Endodermal cell (in vitro differentiated cells): ENCODE measurements at places on chromosomes 7 and 10.
A peak's percentile ranks its signal among the peaks of the same experiment; 100 is the strongest.

DNA sequence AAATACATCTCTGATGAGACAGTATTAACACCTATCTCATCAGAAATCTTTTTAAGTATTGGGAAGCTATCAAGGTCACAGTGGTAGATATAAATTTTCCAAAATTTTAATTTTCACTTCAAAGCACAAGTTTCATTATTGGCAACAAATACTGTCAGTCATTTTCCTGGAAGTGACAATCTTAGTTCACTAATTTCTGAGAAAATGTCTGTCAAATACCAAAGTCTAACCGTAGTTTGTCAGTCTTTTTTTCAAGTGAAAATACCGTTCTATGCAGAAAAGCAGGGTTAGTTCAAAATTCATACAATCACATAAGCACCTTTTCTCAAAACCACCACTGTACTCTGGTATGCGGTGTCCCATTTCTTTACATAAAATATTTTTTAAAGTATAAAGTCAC lies 40.4 kb downstream of the CACUL1 start:
- no peak for DNase-seq

GRCh38 chr7:112262036-112262435 lies 55.5 kb downstream of the ZNF277 start:
- no peak for DNase-seq

DNA sequence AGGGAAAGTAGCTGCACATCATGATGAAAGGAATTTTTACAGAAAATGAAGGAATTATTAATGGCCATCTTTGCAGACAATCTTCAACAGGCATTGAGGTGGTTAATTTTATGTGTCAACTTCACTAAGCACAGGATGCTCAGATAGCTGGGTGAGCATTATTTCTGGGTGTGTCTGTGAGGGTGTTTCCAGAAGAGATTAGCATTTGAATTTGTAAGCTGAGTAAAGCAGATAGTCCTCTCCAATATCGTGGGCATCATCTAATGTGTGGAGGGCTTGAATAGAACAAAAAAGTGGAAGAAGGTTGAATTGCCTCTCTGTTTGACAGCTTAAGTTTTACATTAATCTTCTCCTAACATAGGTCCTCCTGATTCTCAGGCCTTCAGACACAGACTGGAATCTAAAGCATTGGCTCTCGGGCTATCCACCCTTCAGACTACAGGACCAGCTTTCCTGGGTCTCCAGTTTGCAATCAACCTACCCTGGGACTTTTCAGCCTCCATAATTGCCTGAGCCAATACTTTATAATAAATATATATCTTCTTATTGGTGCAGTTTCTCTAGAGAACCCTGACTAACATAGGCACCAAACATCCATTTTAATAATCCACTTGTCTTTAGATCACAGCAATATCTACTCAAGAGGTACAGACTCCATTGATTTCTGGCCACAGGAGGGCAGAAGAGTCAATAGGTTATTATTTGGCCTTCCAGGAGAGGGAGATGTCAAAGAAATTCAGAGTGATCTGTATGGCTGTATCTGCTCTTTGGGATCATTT lies 10.5 kb upstream of the CRPPA start:
- DNase-seq = peak; percentile 70

- no peak for DNase-seq
These were observed 652 bp upstream of the VPS26A start for GRCh38 chr10:69123306-69123746.

DNA sequence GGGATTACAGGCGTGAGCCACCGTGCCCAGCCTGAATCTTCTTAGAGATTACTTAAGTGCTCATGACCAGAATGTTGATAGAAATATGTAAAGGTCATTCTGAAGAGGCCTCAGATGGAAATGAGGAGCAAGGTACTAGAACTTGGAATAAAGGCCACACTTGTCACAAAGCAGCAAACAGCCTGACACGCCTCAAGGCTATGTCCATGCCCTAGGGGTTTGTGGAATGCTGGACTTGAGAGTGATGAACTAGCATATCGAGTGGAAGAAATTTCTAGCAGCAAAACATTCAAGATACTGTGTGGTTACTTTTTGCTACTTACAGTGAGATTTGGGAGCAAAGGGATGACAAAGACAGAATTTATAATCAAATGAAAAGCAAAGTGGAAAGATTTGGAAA lies 39.0 kb downstream of the ZNF438 start:
- no peak for DNase-seq
